ENCODE measurements at places on chromosomes 6 and 20.
A peak's percentile ranks its signal among the peaks of the same experiment; 100 is the strongest.

DNA sequence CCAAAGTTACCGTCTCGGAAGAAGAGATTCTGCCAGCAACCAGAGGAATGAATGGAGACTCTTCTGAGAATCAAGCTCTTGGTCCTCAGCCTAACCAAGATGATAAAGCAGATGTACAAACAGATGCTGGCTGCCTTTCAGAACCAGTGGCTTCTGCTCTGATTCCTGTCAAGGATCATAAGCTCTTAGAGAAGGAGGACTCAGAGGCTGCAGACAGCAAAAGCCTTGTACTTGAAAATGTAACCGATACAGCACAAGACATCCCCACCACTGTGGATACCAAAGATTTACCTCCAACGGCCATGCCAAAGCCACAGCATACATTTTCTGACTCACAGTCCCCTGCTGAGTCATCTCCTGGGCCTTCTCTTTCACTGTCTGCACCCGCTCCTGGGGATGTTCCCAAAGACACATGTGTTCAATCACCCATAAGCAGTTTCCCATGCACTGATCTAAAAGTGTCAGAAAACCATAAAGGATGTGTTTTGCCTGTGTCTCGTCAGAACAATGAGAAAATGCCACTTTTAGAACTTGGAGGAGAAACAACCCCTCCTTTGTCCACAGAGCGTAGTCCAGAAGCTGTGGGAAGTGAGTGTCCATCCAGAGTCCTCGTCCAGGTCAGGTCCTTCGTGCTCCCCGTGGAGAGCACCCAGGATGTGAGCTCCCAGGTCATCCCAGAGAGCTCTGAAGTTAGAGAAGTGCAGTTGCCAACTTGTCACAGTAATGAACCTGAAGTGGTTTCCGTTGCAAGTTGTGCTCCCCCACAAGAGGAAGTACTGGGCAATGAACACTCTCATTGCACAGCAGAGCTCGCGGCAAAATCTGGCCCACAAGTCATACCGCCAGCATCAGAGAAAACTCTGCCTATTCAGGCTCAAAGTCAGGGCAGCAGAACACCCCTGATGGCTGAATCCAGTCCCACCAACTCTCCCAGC is 109.6 kb downstream of the RTN4IP1 start:
- peak; percentile 98 for DNase-seq

DNA sequence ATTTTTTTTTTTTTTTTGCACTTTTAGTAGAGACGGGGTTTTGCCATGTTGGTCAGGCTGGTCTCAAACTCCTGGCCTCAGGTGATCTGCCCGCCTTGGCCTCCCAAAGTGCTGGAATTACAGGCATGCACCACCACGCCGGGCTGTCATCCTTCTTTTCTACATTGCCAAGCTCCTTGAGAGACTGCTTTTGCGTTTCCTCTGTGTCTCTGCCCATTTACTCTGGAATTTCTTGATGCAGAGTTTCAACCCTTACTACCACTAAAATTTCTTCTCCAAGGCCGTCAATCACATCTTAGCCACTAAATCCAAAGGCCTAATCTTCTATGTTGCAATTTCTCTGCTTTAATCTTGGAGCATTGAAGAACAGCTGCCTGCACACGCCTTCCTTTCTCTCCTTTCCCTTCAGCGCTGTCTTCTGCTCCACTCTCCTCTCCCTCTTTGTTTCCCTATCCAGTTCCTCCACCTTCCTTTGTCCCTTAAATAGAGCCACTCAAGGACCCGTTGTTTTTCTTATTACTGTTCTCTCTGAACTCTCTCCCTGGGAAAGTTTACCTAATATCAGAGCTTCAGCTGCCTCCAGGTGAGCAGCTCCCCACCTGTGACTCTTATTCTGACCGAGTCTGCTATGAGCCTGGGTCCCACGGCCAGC is 98.8 kb downstream of the SLC35B3 start:
- DNase-seq = no peak

GRCh38 chr20:9592419-9592818 is 78.0 kb downstream of the LAMP5 start:
- no peak for DNase-seq

- DNase-seq = peak; percentile 72
Observed at GRCh38 chr6:127302728-127303660, 36.3 kb downstream of the RNF146 start.

DNA sequence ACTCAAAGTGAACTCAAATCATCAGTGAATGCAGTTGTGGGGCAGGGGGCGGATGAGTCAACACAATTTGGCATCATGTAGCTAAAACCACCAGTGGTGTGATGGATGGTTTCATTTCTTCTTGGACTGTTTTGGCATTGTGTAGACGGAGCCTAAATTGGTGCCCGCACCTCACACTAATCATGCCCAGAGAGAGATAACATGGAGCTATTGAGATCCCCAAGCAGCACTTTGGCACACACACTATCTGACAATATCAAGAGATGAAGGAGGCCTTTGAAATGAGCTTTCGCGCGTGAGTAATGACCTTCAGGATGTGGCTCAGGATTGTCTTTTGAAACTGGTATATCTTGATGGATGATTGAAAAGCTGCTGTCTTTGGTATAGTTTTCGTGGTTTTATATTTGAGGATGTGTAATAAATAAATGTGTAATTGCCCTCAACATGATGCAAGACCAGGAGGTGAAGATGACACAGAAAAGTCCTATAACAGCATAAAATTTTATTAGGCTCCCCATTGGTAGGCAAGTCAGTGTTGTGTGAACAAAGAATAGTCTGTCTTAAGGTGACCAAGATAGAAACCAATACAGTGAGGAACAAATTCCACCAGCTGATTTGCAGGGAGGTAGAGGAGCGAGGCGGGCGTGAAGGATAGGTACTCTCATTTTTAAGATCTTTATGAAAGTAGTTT is 174.2 kb downstream of the TSHZ2 start:
- DNase-seq = no peak

DNA sequence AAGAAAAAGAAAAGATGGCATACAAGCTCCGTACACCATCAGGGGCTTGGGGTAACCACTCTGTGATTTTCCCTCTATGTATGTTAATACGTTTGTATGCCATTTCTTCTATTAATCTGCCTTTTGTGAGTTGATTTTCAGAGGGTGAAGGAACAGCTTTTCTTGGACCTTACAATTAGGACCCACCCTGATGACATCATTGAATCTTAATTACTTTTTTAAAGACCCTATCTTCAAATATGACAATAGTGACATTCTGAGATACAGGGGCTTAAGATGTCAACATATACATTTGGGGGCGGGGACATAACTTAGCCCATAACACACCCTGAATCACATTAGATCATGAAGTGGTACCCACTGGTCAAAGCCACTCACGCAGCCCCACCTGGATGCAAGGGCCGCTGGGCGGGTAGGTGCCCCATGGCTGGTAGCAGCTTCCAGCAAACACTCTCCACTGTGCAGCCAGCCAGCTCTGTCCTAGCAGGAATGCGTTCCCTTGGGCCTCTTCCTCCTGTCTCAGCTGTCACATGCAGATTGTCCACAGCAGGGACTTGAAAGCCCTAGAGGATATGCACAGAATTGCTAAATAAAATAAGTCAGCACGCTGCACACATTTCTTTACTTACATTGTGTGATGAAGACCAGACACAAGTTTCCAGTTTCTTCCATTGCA is 74.5 kb downstream of the FOXF2 start:
- no peak for DNase-seq

GRCh38 chr6:101762851-101763250 is 369.3 kb downstream of the GRIK2 start:
- DNase-seq = peak; percentile 5

GRCh38 chr6:122033564-122034181 is 365.8 kb upstream of the HSF2 start:
- peak; percentile 81 for DNase-seq

GRCh38 chr6:130288065-130288464 is 65.3 kb upstream of the SAMD3 start:
- DNase-seq = no peak

- DNase-seq = no peak
Observed at GRCh38 chr6:125076482-125076742, 77.2 kb upstream of the TPD52L1 start.

DNA sequence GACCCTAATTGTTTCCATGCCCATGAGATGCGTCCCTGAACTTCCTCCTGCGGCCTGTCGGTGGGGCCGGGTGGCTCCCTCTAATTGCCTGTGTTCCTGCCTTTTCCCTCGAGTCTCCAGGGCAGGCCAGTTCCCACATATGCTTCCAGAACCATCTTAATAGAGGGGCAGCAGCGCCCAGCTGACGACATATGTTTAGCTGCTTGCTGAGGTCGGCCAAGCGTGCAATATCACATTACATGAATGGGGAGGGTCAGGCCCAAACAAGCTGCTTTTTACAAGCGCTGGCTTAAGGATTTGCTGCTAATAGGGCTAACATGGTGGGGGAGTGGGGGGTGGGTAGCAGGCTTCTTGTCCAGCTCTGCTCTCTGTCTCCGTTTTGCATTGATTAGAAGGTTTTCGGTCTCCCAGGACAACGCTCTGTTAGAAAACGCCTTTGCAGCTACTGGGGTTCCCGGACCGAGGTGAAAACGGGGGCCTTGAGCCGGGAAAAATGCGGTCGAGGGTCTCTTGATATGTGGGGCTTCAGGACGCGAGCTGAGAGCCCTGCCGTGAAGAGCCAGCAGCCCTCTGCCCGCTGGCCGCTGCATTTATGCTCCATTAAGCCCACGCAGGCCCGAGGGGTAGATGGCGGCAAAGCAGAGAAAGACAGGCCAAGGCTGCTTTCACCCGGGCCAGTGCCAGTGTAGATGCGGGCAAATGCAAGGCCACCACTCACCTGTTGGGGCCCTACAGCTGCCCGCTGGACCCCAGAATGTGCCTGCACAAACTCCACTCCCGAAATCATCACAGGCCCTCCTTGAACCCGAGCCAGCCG is 308.5 kb downstream of the BMP7 start:
- DNase-seq = no peak

DNA sequence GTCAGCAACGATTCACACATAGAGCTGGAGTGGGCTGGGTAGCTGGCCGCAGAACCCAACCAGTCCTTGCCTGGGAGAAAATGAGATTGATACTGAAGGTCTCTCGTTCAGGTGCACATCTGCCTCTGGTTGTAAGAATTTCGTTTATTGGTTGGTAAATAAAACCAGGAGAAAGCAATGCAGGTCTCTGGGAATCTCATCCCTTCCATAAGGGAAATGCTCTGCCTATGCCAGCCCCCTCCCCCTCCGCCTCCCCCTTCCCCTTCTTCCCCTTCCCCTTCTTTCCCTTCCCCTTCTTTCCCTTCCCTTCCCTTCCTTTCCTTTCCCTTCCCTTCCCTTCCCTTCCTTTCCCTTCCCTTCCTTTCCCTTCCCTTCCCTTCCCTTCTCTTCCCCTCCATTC is 107.3 kb downstream of the DTD1 start:
- DNase-seq = no peak

DNA sequence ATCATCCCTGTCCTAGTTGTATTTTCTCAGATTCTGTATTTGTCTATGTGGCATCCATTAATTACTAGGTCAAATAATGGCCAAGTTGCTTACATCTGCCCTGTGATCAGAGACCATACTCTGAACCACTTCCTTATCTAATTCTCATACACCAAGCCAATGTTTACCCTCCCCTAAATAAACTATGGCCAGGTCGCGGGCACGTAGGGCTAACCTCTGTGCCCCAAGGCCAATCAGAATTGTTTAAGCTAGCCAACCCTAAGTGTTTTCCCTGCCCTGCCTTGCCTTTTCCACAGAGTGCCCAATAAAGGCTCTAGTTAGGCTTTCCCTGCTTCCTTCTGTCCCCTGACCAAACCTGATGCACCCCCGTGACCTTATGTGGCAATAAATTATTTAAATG is 2.8 kb upstream of the CALHM4 start:
- DNase-seq = no peak

DNA sequence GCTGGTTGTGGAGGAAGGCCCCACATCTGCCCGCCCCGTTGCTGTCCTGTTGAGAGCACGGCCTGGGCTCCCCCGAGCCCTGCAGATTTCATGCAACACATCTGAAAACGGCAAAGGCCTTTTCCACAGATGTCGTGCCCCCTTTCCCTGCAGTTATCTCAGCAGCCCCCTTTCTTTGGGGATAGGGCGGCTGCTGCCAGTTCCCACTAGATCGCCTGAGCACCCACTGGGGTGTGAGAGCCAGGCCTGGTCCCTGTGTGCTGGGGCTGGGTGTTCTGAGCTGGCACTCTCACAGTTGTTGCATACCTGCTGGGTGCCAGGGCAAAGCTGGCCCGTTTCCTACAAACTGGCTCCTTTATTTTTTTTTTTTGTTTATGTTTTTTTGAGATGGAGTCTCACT is 12.3 kb upstream of the MTG2 start:
- no peak for DNase-seq

DNA sequence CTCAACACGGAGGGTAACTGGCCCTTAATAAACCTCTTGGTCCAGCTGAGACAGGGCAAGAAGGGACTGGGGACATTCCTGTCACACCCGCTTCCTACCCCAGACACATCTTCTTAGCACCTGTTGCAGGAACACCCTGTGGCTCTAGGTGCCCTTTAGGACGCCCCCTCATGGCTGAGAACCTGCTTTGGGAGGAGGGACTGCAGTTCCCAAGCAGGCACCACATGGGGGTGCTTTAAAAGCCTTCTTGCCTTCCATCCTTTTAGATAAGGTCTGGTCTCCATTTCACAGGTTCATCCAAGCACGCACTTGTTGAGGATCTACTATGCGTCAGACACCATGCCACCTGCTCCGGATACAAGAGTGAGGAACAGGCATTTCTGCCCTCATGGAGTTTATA is 26.6 kb downstream of the NSFL1C start:
- peak; percentile 51 for DNase-seq

DNA sequence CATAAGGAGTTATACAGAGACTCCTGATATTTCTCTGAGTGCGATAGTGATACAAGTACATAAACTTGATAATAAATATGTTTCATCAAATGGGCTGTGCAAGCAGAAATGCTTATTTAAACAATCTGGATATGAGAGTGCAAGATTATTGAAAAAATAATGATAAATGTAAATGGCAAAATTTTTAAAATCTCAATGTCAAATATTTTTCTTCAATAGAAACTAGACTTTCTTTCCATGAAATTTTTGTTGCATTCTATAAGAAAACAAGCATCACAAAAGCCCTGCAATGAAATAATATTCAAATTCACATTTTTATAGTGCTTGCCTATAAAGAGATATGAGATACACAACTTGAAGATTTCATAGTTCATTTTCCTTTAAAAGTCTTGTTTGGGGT is 2.7 kb downstream of the PACRG start:
- DNase-seq = no peak

DNA sequence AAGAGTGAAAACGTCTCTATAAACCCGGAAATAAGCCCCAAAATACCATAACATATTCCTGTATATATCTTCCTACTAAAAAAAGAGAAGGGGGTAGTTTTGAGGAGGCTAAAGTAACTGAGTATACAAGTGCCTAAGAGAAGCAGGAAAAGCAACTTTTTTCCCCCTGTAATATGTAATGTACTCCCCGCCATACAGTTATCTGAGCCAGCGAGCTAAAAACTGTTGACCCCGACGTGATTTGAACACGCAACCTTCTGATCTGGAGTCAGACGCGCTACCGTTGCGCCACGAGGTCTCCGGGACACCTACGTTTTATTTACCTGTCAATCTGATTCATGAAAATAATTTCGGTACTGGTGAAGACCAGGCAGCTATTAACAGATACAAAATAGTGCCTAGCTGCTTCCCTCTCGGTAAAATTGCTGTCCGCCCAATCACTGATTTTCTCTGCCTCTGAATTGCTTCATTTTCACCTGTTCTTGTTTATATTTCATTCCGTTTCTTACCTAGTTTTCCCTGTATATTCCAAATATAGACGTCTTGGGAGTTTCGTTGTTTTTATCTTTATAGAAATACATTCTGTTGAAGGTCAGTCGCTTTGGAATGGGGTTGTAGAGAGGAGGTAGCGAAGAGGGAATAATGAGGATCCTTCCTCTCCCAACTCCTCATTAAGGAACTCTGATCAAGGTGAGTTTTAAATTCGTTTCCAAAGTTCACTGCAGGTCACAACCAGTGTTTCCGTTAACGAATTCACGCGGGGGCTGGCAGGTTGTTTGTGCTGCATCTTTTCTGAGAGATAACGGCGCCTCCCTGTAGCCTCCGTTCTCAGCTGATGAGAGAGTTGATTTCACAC is 33.6 kb upstream of the BTN3A2 start:
- DNase-seq = peak; percentile 33

All from GM23248 (cell line).